Fibroblast of lung (primary cell): ENCODE measurements at places on chromosomes 5 and 9.

DNA sequence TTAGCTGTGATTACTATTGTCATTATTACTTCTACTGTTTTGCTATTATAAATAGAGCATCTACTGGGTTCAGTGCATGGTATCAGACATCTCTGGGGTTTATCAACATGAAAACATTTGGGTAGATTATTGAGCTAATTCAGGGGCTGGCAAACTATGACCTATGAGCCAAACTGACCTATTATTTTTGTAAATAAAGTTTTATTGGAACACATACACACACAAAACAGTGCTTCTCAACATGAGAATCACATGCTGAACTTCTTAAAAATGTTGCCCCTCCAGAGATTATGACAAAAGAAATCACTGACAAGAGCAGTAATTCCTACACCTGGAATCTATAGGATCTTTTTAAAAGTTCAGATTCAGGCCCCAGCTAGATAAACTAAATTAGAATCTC lies 30.4 kb downstream of the SLC31A2 start:
- no peak for DNase-seq

- no peak for DNase-seq
Observed at GRCh38 chr5:66362687-66363086, 218.6 kb downstream of the SREK1 start.

GRCh38 chr9:35490910-35491465 lies 1.1 kb downstream of the RUSC2 start:
- DNase-seq, result peak; percentile 51

- peak; percentile 26 for DNase-seq
Observed at GRCh38 chr5:122775550-122776542, 966 bp downstream of the SNX2 start.

- no peak for DNase-seq
Observed at GRCh38 chr9:7298123-7298522, 501.5 kb downstream of the DMAC1 start.

DNA sequence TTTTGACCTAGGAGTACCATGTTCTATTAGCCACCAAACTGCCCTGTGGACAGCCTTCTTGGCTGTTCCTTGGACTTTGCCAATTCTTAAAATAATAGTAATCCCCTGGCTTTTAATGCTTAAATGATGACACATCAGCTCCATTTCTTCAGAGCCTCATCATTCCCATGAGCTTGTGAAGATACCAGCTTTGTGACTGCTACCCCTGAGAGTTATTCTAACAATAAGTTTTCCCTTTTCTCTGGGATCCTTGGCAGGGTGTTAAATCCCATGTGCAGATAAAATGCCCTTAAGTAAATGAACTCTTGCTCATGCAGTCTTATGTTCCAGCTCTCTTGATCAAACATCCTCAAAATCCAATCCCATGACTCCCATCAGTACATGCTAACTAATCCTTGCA lies 415.3 kb downstream of the CETN3 start:
- peak; percentile 2 for DNase-seq

GRCh38 chr9:115598751-115599150 lies 480.8 kb upstream of the TNC start:
- DNase-seq, result no peak

- DNase-seq, result peak; percentile 73
Observed at GRCh38 chr9:98317134-98317857, 61.8 kb upstream of the TBC1D2 start.

DNA sequence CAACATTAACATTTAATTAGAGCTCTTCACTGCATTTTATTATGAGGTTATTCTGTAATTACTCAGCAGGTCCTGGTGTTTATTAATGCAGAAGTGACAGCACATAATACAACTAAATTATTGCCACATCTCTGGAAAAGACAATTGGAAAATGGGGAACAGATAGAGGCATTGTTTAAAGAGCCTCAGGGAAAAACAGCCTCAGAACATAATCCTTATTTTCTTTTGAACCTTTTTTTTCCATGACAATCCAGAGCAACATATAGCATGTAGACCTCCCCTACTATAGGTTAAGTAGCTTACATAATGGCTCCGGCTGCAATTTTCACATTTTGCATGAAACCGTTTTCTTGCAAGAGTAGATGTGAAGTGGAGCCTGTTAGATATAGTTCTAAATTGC lies 87.2 kb downstream of the RMI1 start:
- no peak for DNase-seq

DNA sequence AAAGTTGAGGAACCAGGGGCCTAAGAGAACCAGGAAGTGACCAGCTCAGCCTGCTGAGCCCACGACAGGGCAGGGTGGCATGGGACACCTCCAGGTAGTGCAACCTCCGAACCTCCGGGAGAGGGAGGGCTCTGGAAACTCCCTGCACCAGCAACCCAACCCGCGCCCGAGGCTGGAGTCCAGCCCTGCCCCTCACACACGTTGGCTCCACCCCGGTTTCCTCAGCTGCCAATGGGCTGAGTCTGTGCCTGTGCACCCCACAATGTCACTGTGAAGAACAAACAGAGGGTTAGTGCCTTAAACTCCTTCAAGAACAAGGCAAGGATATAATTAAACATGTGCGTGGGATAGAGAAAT lies 17.0 kb upstream of the UNC5A start:
- DNase-seq, result no peak

GRCh38 chr5:56078278-56079156 lies 83.8 kb upstream of the IL6ST start:
- peak; percentile 85 for DNase-seq

DNA sequence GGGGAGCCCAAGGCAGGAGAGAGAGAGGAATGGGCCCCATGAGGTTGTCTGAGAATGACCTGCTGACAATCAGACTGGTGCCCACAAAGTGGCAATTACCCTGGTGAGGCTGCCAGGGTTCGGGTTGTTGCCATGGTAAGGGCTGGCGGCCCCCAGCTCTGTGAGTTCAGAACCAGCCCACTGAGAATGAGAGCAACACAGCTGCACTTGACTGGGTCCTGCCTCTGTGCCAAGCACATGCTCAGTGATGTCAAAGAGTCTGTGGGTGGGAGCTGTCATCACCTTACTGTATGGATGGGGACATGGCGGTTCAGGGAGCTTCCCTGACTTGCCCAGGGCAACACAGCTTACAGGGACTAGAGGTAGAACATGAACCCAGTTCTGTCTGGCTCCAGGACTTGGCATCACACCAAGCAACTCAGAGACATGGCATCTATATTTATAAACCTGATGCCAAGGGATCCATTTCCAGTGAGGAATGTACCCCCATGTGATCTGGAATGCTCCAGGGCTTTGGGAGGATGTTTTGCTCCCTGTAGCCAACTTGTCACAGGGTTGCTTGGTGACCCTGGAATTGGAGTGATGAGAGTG lies 38.2 kb upstream of the TEX48 start:
- DNase-seq, result peak; percentile 19

DNA sequence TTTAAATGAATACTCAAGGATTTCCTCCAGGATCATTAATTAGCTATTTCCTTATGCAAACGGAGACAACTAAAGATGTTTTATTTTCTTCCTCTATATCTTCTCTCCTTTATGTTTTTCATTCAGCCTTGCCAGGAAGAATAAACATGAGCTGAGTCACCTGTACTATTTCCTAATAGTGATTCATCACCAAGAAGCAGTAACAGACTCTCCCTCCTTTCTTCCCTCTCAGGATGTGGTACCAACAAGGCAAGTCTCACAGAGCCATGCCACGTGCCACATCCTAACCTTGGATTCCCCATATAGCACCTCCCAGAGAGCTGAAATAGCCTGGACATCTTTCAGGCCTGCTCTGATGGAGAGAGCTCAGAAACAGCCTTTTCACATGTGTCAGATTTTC lies 758.6 kb upstream of the DMAC1 start:
- peak; percentile 48 for DNase-seq

- peak; percentile 34 for DNase-seq
Observed at GRCh38 chr9:137085920-137086530, 760 bp upstream of the MAN1B1 start.

- no peak for DNase-seq
Observed at GRCh38 chr5:20555034-20555433, 567.0 kb upstream of the CDH18 start.

DNA sequence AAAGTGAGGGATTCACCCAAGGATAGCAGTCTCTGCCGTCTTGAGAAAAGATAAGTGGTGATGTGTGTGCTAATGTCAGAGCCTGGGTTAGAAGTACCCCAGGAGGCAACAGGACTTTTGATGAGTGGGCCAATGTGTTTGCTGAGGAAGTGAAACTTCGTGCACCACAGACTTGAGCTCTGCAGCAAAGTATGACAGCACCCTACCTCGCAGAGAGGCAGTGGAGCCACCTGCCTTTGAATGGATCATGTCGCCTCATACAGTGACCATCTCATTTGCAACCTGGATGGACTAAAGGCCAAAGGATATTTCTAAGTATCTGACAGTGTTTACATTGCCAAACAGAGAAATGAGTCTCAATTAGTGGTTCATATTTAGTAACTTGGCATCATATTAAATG lies 593.9 kb upstream of the GRAMD2B start:
- no peak for DNase-seq

- DNase-seq, result no peak
Observed at GRCh38 chr5:175837171-175837699, 34.1 kb upstream of the CPLX2 start.

- DNase-seq, result no peak
Observed at GRCh38 chr5:180652346-180652745, 2.9 kb upstream of the FLT4 start.

DNA sequence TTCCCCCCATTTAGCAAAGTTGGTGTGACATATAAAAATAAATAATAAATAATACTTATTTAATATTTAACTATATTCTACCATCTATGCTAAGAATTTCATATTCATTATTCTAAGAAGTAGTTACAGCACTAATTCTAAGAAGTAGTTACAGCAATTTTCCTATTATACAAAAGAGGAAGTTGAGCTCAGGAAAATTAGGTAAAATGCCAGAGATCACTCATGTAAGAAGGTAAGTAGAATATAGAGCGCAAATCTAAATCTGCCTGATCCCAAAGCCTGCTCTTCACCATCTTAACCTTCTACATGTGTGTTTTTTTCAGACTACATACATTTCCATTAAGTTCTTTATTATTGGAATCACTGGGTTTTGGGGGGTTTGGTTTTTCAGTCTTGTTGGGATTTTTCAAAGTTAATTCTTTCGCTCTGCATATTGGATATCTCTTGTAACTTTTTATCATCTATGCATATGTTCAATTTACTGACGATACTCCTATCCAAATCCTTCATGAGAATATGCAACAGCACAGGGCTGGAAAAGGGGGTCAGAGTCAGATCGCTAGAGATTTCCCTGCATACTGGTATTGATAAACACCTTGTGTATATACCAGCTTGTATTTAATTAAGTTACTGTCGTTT lies 852.1 kb downstream of the MAT2B start:
- DNase-seq, result no peak

GRCh38 chr9:76643399-76644117 lies 120.7 kb upstream of the PCA3 start:
- DNase-seq, result no peak
